ENCODE measurements at places on chromosomes 11 and 22.

DNA sequence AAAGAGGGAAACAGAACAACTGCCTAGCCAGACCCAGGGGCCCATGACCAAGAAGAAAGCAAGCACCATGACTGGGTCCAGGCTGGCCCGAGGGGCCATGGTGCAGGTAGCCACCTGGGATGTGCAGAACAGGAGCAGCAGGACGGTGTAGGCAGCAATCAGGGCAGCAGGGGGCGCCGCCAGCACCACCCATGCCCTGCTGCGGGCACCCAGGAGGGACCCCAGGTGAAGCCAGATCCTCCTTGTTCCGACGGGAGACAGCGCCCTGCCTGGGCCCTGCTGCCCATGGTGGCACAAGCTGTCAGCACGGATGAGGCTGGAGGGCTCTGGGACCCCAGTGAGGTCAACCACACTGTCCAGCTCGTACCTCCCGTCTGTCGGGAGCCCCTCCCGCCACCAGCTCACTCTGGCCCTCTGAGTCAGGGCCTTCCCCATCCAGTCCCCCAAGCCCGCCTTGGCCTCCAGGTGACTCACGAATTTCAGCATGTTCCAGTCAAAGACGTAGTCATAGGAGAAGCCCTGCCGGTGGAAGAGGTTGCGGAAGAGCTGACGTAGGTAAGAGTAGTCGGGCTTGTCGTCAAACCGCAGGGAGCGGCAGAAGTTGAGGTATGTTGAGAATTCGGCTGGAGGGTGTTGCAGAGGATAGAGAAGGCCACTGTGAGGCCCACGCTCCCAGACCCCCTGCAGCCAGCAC is 18.8 kb downstream of the CSNK1E start:
- no peak for DNase-seq

- DNase-seq = no peak
These were observed 110.6 kb downstream of the SYN3 start for GRCh38 chr22:32947573-32947972.

GRCh38 chr11:37704791-37705190 is 1106.8 kb upstream of the RAG2 start:
- DNase-seq = no peak

DNA sequence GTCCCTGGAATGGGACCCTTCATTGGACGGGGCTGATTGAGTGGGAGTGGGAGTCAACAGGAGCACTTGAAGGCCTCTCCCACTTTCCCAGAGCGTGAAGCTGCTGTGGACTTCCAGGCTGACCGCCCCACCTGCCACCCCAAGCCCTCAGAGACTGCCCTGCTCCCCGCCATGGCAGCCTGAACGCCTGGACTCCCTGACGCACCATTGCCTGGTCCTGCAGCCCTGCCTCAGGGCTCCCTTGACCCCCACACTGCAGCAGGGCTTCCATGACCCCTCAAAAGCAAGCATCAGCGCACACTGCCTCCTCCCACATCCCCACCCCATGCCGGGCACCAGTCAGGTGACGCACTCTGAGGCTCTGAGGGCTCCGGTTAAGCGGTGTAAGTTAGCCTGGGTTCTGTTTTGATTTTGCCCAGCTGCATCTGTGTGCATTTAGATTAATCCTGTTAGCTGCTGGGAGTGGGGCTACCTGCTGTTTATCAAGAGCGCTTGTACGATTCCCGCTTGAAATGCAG is 39.4 kb downstream of the TRIM29 start:
- peak; percentile 67 for DNase-seq

Data from NCI-H345 (cell line).